ENCODE measurements at places on chromosomes 12 and 14. TPM values are rescaled to one million over a fixed set of nuclear protein-coding genes. Genes with fewer than 3 reads are reported as not detected.

DNA sequence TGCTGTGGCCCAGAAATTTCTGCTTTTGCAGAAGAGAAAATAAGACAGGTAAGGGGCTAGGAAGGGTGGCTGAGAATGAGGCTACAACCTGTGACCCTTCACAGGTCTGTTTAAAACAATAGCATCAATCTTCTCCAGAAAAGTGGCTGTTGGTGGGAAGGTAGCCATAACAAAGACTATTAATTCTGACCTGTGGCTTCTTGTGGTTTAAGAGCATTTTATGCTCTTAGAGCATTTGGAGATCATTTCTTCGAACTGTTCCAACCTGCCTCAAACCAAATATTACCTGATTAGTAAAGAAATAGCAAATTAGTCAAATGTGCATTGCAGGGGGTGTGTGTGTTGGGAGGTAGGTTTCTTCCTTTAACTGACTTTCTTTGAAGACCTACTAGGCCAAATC lies 15.2 kb upstream of the TCP11L2 start:
- DNase-seq = no peak

DNA sequence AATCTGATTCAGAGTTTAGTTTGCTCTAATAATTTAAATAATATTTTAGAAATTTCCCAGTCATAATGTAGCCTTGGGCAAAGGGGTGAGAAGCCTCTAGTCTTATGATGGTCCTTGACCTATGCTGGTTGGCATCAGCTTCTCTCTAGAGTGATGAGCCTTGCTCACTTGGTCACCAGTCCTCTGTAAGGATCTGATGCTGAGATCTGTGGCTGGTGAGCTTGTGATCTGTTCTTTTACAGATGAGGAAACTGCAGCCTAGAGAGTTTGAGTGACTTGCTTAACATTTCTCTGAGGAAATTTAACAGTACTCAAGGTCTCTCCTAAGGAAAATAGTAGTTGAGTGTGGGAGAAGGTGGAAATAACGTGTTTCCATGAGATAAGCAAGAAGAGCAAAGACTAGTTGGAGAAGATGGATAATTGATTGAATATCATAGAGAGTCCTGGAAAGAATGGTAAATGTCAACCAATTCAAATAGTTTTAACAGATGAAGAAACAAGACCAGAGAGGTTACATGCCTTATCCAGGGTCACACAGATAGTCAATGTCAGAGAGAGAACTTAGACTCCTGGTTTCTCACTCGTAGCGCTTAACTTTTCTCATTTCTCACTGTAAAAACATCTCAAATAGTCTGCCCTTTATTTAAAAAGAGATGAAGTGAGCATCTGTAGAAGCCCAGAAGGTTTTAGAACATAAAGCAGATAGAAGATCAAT lies 89.7 kb upstream of the ETV6 start:
- DNase-seq = no peak

DNA sequence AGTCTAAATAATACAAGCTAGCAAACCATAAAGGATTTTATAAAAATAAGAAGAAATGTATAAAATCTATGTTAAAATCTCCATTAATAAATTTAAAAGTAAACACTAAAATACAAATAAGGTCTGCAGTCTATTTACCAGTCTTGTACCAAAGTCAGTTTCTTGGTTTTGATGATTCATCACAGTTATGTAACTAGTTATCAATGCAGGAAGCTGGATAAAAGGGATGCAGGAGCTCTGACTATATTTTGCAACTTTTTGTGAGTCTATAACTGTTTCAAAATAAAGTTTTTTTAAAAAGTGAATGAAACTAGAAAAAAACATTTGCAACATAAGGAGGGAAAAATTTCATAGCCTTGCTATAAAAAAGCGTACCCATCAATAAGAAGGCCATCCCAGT lies 151.5 kb downstream of the DERA start:
- no peak for DNase-seq

DNA sequence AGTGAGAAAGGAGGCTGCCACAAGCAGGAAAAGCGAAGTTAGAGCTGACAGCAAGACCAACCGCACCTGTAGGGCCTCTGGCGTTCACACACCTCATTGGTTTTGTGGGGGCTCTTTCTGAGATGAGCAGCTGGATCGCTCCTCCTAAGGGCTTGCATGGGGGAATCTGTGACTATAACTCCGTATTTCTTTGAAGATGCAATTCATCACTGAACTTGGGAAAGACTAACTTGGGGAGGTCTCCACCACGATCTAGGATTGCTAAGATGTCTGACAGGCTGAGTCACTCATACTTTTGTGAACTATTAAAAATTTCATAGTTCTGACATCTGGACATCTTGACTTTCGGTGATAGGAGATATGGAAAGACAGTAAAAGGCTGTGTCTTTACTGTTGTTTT lies 173.6 kb downstream of the ETV6 start:
- no peak for DNase-seq

GRCh38 chr12:116306506-116306905 lies 29.0 kb upstream of the MED13L start:
- DNase-seq = no peak

DNA sequence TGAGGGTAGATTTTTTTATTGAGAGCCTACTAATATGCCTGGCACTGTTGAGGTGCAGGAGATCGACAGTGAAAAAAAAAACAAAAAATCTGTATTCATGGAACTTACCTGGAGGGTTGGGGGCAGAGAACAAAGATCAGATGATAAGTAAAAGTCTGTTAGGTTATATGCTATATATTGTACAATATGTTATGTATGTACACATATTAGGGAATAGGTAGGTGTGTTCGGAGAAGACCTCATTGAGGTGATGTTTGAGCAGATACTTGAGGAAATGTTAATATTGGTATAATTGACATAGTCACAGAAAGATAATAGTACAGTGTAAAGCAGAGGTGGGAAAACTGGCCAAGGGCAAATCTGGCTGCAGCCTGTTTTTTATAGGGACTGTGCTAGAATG lies 5.6 kb downstream of the ARF6 start:
- DNase-seq = no peak

DNA sequence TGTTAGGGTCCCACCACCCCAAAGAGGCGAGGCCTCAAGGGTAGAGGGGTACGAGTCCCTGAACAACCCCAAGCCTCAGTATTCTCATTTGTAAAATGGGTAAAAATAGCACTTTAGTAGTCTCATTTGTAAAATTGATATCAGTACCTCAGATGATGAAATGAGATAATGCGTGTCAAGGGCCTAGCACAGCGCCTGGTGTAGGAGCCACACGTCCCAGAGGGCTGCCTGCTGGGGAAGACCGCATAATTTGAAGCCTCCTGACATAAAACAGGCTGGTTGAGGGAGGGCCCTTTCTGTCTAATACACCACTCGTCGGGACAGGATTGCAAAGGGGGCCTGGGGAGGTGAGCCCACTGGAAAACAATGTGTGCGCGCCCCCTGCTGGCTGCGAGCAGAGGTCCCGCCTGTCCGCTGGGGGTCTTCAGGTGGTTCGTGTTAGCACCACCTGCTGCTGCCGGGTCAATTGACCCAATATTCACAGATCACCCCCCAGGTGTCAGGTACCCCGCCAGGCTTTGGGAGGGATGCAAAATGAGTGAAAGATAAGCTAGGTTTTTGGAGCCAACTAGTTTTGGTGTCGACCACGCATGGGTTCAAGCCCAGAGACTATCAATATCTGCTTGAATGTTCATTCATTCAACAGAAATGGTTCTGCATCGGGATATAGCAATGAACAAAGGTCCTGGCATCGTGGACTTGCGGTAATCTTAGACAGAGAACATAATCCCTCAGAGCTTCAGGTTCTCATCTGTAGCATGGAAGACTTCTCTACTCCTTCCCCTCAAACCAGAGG lies 24.7 kb upstream of the IRF2BPL start:
- DNase-seq = peak; percentile 73

GRCh38 chr14:75289840-75290388 lies 11.3 kb downstream of the FOS start:
- DNase-seq = no peak

DNA sequence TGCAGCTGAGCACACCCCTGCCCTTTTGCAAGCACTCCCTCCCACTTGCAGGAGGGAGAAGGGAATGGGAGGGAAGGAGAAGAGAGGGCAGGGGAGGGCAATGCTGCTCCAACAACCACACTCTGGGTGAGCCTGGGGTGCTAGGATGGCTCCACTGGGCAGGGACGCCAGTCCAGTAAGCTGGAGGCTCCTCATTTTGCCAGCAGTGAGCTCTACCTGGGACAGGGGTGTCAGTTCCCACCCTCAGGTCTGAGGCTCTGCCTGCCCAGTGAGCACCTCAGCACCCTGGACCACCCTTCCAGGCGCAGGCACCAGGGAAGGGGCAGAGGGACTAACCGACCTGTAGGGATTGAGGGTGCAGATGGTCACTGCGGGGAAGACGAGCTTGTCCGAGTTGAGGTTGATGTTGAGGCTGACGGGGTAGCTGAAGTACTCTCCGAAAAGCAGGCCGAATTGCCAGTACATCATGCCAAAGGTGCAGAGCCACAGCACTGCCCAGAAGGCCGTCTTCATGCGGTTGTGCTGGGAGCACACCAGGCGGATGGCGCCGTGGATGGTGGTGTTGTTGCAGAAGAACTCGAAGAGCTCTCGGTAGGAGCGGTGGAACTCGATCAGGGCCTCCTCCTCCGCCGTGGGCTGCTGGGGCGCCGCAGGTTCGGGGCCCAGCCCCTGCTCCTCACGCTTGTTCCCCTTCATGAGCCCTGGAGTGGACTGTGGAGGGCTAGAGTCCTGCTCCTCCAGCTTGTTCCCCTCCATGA lies 1.2 kb downstream of the SCNN1A start:
- DNase-seq = no peak

GRCh38 chr12:109878749-109879148 lies 1.6 kb downstream of the GLTP start:
- no peak for DNase-seq

DNA sequence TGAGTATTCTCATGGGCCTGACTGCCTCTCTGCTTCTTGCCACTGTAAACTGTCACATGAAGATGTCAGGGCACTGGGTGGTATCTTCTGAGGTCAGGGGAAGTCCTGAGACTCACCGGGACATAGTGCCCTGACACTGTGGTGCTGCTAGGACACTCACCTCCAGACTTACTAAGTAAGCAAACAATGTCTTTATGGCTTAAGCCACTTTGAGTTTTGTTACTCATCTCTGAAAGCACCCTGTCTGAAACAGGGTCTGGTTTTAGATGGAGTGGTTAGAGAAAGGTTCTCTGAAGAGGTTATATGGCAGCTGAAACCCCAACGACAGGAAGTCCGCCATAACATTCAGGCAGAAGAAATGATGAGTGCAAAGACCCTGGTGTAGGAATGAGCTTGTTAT lies 22.7 kb downstream of the GPR19 start:
- DNase-seq = no peak

- no peak for DNase-seq
Observed at GRCh38 chr14:93537951-93538350, 107.2 kb downstream of the UNC79 start.

- no peak for DNase-seq
Observed at GRCh38 chr12:10189653-10190052, 10.8 kb downstream of the TMEM52B start.

DNA sequence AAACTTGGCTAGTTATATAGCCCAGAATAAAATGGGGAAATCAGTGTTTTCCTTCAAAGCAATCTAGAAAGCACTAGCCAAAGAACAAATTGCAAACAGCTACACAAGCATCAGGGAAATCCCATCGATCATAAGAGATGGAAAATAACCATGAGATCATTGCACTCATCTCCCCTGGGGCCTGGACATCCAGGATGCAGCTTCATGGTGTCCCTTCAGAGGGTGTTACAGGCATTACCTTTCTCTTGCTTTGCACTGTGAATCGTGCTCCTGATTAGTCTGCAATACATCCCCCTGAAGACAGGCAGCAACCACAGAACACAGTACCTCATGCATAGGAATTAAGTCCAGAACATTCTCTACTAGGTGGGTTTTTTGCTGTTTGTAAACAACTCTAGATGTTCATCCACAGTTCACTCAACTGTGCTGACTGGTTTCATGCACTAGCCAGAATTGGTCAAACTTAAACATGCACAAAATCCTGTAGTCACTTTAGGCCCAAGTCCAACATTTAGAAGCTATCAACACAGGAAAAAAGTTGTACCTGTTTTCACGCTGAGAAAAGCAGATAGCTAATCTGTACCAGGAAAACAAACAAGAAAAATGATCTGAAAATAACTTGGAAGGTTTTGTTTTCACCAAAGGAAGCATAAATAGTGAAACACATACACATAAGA lies 120.1 kb downstream of the ZFP36L1 start:
- DNase-seq = no peak

DNA sequence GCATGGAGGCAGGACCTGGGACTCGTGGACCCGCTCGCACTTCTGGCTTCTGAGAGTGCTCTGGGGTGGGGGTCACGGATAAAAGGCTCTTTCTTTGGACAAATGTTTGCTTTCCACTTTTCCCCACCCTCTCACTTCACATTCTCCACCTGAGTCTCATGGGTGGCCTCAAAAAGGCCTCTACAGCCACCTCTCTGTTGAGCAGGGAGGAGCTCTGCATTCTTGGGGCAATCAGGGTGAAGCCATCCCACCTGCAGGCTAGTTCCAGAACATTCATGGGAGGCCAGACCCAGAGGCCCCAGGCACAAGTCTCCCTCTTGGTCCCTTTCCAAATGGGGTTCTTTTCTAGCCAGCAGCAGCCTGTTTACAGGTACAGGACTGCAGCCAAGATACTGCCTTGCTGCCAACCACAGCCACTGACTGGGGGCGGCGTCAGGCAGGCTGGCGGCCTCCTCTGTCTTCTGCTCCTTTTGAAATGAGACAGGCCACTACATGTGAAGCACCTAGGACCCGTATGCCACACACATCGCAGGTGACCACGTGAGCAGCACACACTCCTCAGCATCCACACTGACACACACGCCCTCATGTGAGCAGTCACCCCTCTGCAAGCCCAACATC lies 18.2 kb upstream of the CEBPE start:
- no peak for DNase-seq

- no peak for DNase-seq
Observed at GRCh38 chr14:67941456-67942018, 122.0 kb downstream of the RAD51B start.

- DNase-seq = no peak
Observed at GRCh38 chr12:10069099-10069498, 29.7 kb downstream of the CLEC1A start.

GRCh38 chr14:81162941-81163340 lies 57.8 kb downstream of the GTF2A1 start:
- no peak for DNase-seq

DNA sequence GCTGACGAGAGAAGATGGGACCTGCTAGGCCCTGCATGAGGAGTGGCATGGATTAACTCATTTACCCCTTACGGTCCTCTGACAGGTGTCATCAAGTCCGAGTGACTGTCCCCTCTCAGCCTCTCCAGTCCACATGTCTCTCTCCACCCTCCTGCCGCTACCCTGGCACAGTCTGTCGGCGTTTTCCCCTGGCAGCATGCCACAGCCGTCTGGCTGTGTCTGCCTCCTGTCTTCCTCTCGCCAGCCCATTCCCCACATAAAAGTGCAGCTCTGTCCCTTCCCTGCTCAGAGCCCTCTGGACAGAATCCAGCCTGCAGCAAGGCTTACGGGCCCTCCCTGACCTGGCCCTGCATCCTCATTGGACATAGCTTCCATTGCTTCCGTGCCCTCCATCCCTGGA lies 45.6 kb downstream of the UBE3B start:
- DNase-seq = no peak

SRRM4 gene
- not detected for total RNA-seq

STYK1 gene
- total RNA-seq = 0.56 TPM

OASL gene
- total RNA-seq = 3.3 TPM

CCDC175 gene
- not detected for total RNA-seq

RNASE11 gene
- not detected for total RNA-seq

NTF3 gene
- total RNA-seq = not detected

FOXA1 gene
- total RNA-seq = not detected

GLS2 gene
- 2.6 TPM for total RNA-seq

UBR7 gene
- total RNA-seq = 16.4 TPM

Data from omental fat pad (tissue), 4 donors.